Activated B cell treated with CpG ODN at 0.5 μM for 24 hours (primary cell): ENCODE measurements at places on chromosomes 5 and 9.

DNA sequence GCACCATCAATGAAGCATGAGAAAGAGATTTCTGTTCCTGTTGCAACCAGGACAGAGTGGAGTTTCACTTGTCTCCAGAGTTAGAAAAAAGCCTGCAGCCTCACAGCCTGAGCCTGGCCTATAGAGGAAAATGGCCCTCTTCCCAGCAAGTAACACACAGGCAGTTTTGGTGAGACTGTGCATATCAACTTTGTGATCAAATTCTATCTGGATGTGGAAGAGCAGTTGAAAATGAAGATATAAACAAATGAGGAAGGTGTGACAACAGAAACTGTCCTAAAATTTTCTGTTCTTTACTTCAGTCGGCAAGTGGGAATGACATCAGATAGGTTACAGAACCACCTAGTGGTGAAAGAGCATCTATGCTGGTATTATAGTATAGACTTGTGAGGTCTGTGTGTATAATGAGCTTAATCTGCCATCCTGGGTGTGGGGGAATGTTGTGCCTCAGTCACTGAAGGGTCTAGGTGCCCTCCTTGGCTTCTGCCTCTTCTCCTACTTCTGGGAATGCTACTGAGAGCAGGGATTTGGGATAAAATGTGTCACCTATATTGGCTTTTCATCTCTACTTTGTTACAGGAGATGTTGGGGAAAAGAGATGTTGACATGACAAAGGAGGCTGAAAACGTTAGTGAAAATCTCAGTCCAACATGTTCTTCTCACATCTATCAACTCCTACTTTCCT, 28.2 kb downstream of the YIPF5 start:
- no peak for DNase-seq

- DNase-seq: no peak
Observed at GRCh38 chr9:77725820-77726219, 77.7 kb upstream of the GNA14 start.

- no peak for DNase-seq
Observed at GRCh38 chr9:19161257-19162025, 34.1 kb upstream of the PLIN2 start.

- no peak for DNase-seq
Observed at GRCh38 chr5:52981507-52981906, 7.6 kb upstream of the ITGA2 start.

DNA sequence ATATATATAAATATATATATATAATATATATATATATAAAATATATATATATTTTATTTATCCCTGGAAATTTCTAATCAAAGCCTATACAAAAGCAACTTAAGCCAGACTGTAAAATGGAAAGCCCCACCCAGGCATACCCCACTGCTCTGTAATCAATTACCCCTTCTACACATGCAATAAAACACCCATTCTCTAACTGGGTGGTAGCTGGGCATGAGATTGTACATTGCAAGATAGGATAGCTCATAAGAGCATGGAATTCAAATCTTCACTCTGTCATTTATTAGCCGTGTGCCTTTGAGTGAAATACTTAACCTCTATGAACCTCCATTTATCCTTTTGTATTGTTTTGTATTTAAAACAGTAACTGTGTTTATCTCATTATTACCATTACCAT, 405.3 kb upstream of the SLC30A5 start:
- no peak for DNase-seq

DNA sequence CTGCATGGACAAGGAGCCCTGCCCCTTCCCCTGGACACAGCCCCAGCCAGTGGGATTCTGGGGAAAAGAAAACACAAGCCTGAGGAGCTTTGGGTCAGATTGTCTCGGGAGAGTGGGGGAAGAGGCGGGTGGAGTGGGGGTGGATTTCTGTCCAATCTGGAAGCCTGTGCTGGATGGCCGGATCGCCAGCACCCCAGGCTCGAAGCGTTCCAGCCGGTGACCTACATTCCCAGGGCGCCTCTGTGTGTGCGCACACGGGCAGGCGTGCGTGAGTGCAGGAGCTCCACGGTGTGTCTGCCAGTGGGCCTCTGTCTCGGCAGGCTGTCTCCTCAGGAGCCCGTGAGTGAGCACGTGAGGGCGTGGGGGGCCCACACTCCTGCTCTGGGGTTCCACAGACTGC, 74.3 kb upstream of the DAB2IP start:
- DNase-seq: no peak

- DNase-seq: no peak
Observed at GRCh38 chr9:130207241-130207992, 35.2 kb downstream of the NCS1 start.

DNA sequence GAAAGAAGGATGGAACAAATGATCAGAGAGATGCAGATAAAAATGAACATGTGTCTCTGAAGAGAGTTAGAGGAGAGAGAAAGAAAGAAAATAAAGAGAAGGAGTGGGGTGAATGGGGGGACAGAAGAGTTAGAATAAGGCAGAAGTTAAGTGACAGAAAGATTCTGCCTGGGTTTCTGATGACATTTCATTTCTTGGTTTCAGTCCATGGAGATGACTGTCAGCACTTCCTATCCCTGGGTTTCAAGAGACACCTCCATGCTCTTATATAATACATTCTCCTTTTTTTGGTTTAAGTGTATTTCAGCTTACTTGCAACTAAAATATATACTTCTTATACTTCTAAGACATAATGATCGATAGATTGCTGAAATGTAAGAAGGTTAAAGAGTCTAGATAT, 213.0 kb upstream of the IL12B start:
- DNase-seq: no peak

DNA sequence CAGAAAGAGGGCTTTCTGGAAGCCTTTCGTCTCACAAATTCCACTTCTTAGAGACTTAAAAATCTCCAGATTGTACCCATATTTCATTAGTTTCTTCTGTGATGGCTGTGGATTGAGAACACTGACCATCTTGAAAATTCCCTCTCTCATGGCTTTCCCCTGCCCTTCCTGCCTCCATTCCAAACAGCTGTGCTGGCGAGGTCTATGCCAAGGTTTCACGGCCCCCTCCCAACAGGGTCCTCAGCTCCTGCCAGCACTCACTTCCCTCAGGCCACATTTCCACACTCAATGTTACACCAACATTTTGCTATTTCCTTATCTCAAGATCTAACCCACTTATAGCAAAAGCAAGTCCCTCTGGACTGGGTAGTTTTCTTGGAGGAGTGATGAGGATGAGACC, 40.3 kb upstream of the EQTN start:
- DNase-seq: no peak

DNA sequence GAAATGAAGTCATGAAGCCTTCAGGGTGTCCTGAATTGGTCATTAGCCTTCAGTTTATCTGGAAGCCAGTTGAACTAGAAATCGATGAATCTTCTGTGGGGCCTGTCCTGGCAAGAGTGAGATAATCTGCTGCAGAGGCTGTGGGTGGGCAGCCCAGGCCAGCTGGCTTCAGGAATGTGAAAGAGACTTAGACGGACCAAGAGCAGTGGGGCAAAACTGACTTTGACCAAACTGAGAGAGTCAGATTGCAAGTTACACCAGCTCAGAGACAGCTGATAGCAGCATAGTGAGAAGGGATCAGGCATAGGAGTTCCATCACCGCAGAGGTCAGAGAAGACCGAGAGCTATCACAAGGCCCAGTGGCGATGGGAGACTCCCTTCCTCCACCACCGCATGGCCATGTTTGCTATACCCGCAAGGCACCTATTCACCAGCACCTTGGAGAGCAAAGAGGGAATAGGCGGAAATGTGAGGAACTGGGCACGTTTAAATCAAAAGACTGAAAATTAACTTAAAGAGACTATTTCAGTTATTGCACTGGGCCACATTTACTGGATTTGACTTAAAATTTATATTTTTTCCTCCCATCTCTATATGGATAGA, 50.0 kb upstream of the GLIS3 start:
- DNase-seq: no peak

DNA sequence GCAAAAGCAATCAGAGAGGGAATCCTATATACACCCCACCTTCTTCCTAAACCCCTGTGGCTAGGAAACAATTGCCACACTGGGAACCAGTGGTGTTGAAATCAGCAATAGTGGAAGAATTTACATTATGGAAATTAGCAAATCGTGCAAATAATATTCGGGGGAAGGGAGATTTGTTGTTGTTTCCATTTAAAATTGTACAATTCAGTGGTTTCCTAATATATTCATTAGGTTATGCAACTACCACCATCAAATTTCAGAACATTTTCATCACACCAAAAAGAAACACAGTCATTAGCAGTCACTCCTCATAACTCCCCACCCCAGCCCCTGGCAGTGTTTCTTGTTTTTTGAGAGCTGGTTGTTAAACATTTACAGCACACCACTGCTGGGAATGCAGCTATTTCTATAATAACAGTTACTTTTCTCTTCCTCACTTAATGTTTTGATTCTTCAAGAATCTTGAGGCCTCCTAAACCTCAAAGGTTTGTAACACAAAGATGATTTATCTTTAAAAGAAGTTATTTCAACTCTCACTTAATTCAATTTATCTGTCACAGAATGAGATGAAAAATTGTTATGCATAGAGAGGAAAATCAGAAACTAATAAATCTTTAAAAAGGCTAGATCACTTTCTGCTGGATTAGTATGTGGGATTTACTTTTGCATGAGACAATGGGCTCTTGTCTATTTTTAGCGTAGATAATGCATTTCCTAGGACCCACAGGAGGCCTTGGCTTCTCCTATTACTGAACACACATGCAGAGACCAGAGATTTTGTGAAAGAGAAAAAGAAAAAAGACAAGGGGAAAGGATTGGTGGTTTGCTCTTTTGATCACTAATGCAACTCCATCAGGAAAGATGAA, 91.8 kb upstream of the DAPK1 start:
- DNase-seq: no peak

DNA sequence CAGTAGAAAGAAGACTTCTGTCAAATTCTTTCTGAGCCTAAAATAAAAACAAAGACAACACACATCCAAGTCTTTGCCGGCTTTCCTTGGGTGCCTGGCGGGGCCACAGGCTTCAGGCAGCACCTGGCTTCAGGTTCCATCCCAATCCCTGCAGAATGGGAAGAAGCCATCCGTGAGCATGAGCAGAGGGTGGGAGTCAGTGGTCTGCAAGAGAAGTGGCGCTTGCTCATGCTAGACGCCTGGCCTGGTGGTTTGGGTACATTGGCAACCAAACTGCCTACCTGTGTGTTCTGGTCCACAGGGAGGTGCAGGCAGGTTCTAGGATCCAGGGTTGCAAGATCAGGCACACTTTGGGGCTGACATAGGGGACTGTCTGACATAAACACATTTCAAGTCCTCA, 47.6 kb upstream of the RETREG1 start:
- no peak for DNase-seq

DNA sequence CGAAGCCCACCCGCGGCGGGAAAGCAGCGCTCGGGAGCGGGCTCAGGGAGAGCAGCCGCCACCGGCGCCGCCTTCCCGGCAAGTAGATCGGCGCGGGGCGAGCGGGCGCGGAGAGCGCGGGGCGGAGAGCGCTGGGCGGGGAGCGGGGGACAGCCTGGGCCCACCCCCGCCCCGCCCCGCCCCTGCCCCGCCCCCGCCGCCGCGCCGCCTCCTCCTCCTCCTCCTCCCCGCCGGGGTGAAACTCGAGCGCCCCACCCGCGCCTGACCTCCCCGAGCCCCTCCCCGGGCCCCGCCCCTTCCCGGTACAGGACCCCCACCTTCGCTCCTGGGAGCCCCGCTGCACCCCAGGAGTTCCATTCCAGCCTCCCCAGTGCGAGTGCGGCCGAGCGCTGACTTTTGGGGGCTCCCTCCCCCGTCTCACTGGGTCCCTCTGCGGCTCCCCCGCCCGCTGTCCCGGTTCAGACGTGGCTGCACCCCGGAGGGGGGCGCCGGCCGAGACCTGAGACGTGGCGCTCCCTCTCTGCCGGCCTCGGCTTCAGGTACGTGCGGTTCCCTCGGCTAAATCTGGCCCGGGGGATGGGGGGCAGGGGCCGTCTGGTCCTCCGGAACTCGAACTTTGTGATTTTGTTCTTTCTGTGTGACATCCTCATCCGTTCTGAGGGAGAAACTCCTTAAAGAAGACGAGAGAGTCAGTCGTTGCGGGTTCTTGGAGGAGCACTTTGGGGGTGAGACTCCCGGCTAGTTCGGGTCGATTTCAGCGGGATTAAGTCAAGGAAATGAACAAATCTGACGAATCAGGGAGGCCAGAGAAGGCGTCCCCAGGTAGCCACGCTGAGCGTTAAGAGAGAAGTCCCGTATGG, at the start of gene SEMA5A:
Gene SEMA5A (minus strand): TSS at position 84 of the 860 bp plus-strand sequence. CDS start 166,129 bp downstream, outside the sequence.
- no peak for DNase-seq

DNA sequence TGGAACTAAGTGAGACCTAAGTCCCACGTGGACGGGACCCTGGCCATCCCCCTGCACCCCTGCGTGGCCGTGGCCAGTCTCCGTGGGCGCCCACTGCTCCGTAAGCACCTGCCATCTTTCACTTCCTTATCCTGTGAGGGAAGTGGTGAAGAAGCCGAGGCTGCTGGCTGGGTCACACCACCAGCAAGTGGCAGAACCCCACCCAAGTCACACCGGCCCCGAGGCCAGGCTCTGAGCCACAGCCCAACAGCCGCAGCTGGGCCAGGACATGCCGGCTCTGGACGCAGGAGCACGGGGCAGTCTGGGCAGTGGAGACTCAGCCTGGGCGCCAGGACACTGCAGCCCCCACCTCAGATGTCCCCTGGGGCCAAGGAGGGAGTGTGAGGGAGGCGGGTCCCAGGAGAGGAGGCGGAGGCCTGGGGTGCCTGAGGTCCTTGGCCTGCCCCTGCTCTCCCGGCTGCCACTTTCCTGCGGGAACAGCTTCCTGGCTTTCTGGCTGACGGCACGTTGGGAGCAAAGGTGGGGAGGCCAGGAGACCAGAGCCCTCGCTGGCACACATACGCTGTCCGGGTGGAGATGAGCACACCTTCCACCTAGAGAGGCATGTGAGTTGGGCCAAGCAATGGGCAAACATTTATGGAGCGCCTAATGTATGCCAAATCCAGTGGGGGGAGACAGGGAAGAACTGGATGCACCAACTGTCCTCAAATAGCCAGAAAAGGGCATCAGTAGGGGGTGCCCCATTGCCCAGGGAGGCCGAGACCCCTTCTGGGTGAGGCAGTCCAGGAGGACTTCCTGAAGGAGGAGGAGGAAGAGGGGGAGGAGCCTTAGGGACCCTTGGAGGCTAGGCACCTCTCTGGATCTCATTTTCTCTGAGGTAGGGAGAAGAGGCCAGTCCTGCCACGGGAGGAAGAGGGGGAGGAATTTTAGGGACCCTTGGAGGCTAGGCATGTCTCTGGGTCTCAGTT, 43.9 kb upstream of the EGFL7 start:
- DNase-seq: peak; percentile 58

- DNase-seq: no peak
Observed at GRCh38 chr9:68961587-68961986, 52.3 kb downstream of the PRKACG start.

DNA sequence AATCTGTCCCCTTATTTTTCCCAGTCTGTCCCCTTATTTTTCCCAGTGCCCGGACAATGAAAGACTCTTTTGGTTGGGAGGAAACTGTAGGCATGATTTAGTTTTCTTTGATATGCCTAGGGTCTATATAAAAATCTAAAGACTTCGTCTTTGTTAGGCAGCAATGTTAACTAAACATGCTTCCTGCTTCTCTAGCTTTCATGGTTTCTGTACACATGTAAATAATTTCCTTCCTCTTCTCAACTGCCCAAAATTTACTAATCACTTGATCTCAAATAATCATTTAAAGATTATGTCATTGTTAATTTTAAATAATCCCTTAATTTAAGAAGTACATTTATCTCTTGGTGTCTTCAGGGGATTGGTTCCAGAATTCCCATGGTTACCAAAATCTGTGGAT, 47.8 kb upstream of the RAPGEF6 start:
- no peak for DNase-seq
